ENCODE measurements at places on chromosomes 7 and 10.

- no peak for DNase-seq
Measured at GRCh38 chr7:75982306-75983064, 11.9 kb downstream of the TMEM120A start.

GRCh38 chr10:25175527-25176420 lies 973 bp downstream of the GPR158 start:
- no peak for DNase-seq

- DNase-seq: no peak
Measured at GRCh38 chr10:11439523-11440053, 171.9 kb downstream of the USP6NL start.

DNA sequence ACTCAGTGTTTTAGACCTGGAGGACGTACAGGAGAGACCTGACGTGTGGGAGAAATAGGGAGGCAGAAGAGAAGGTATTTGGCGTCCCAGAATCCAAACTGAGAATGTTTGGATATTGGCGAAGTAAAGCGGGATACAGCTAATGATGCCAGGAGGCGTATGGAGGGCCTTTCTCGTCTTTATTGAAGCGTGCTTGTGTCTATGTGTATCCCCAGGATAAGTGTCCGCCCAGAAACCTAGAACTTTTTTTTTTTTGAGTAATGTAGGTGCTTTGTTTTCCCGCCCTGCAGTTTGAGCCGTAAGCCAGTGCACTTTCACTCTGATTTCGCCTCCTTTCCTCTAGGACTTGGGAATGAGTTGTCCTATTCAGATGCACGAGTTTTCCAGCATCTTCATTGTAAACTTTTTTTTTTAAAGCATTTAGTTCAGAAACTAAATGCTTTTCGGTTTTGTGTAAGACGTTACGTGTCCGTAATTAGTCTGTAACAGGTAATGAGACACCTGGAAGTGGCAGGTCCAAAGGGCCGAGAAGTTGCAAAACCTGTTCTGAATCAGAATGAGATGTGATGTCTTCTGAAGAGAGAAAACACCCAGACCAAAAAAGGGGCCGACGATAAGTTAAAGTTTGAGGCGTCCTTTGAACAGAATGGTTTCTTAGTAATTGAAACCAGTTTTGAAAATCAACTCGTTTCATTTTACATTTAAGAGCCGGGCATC lies 746 bp downstream of the ARL5B start:
- peak; percentile 58 for DNase-seq

DNA sequence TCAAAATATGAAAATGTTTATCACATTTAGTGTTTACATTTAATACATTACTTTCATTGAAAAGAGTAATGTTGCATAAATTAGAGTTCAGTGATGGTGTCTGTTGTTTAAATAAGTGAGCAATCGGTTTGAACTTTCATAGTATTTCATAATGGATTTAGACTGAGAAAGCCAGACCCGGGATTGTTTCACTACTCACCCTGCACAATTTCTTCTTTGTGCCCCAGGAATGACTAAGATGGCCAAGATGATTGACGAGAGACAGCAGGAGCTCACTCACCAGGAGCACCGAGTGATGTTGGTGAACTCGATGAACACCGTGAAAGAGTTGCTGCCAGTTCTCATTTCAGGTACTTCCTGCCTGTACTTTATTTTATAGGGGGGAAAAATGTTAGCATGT lies 74.6 kb downstream of the VCL start:
- DNase-seq: peak; percentile 44

Measured in adipocyte (in vitro differentiated cells).